Mucosa of descending colon (tissue), 3 donors: ENCODE measurements at places on chromosomes 7 and 10. TPM values are rescaled to one million over a fixed set of nuclear protein-coding genes. Genes with fewer than 3 reads are reported as not detected.

- DNase-seq: no peak
Observed at GRCh38 chr7:84123965-84124547, 70.5 kb downstream of the SEMA3A start.

- no peak for DNase-seq
Observed at GRCh38 chr10:77190291-77190690, 447.3 kb downstream of the KCNMA1 start.

Gene AHCYL2
- 215 TPM for total RNA-seq

Gene BMI1
- 26.6 TPM for total RNA-seq

Gene C7orf33
- total RNA-seq: not detected

GRCh38 chr7:40937879-40938278 is 765.0 kb downstream of the INHBA start:
- DNase-seq: no peak

DNA sequence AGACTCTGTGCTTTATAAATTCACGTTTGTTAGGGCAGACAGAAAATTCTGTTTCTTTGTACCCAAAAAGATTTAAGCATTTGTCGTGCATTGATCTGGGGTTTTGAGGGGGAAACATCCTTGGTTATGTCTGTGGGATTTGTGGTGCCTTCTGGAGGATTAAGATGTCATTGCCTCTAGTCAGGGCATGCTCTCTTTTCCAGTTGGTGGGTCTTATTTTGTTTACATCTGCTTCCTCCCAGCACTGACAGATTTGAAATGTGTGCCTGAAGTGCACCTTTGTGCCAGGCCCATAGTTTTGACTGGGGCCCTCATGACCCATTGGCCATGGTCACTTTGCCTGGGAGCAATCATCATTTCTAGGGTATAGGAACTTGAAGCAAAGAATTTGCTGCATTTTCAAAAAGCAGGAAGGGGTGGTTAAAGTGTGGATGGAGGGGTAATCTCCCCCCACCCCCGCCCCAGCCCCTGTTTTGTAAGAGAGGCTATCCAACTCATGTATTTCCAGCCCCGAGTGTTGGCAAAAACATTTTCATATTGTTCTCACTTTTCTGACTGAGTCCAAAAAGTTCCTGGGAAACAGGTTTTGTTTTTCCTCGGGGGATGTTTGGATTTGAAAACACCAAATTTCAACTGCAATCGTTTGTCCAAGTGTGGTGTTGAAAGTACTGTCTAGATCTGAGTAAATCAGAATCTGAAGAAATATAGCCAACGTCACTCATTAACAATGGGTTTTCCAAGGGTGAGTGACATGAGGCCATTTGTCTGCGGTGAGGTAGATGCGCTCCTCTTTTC is 388.2 kb upstream of the GALNT17 start:
- DNase-seq: no peak

- DNase-seq: no peak
Observed at GRCh38 chr7:138066954-138067394, 9.3 kb upstream of the AKR1D1 start.
